ENCODE measurements at places on chromosomes 2 and 18. TPM values are rescaled to one million over a fixed set of nuclear protein-coding genes. Genes with fewer than 3 reads are reported as not detected.

SERPINB5 gene
- not detected for total RNA-seq

CD226 gene
- 83.3 TPM for total RNA-seq

IL36G gene
- not detected for total RNA-seq

GRCh38 chr18:44946529-44947113 is 265.9 kb downstream of the SETBP1 start:
- peaks cover 18% of the 10 kb centered on the region for H3K36me3 ChIP-seq
- no peaks in the 10 kb centered on the region for H3K27me3 ChIP-seq
- DNase-seq, result no peak
- no peaks in the 10 kb centered on the region for H3K4me1 ChIP-seq

- H3K4me1 ChIP-seq, result peaks cover 46% of the 10 kb centered on the region
- no peaks in the 10 kb centered on the region for H3K27me3 ChIP-seq
- peak overlapping the region; percentile 100 for H3K4me3 ChIP-seq
These were observed 728 bp downstream of the AUP1 start for GRCh38 chr2:74528600-74529356.

GRCh38 chr2:77521931-77522470 is at the start of gene LRRTM4:
Gene LRRTM4 (minus strand): TSS chr2:77522376.
- H3K4me3 ChIP-seq, result no peak within 1 kb of the TSS
- no peak within 1 kb of the TSS for H3K27ac ChIP-seq
- no peaks in the 10 kb centered on the region for H3K27me3 ChIP-seq
- H3K4me1 ChIP-seq, result no peaks in the 10 kb centered on the region
- DNase-seq, result no peak

Data from activated CD8-positive, alpha-beta memory T cell treated with anti-CD3 and anti-CD28 coated beads, Interleukin-2, amount 10 ng/mL, durations not matched to agents 7 days and 5 days (primary cell).